ENCODE measurements at places on chromosomes 12 and 14.

GRCh38 chr14:61671082-61671481, 24.2 kb upstream of the HIF1A start:
- no peak for DNase-seq

- no peak for DNase-seq
Measured at GRCh38 chr12:13537623-13538022, 341.1 kb downstream of the EMP1 start.

DNA sequence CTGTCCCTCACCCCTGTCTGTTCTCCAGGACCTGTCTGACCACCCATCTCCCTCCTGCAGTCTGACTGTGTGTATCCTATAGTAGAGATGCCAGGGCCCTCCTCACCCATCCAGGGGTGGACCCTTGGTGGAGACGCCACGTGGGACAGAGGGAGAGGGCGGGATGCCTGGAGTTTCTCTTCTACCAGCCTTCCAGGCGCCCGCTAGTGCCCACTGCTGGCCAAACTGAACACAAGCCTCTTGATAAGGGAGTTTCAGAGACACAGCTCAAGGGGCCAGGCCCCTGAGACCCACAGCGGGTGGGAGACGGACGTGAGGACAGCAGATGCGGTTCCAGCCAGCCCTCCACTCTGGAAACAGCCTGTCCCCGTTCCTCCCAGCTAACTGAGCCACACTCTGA, 147.3 kb downstream of the RBM19 start:
- DNase-seq: peak; percentile 10

- DNase-seq: peak; percentile 65
Measured at GRCh38 chr14:94612580-94613554, 676 bp downstream of the SERPINA3 start.

DNA sequence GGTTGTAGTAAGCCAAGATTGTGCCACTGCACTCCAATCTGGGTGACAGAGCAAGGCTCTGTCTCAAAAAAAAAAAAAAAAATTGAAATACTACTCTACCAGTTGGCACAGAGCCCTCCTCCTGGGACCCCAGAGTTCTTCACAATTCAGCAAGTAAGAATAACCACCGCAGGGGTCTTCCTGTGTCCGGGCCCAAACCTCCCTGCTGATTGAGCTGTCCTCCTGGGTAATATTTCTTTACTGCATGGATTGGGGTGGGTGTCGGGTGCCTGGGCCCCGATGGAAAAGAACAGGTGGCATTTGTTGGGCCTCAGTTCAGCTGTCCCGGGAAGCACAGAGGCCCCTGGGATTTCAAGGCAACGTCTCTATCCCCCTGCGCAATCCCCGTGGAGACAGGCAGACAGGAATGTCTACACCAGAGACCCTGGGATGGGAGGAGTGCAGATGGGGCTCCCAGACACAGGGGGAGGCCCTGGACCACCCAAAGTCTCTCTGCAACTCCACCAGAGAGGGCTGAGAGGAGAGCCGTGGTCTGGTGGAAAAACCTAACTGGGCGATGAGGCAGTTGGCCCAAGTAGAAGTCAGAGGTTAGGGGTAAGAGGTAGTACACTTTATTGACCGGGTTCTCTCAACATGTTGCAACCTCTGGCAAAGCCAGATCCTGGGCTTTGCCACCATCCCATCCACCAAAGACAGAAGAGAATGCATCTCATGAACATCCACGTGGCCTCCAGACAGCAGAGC, 32.7 kb upstream of the VPS37B start:
- no peak for DNase-seq

- DNase-seq: no peak
Measured at GRCh38 chr12:124545508-124546418, 21.6 kb downstream of the NCOR2 start.

- DNase-seq: no peak
Measured at GRCh38 chr14:21924479-21924878, 250.9 kb upstream of the OR4E1 start.

GRCh38 chr12:39830171-39830570, 210.6 kb upstream of the ABCD2 start:
- DNase-seq: no peak

- DNase-seq: peak; percentile 95
Measured at GRCh38 chr12:9869307-9870161, at the start of gene CLEC2B. CLEC2B (minus strand) TSS chr12:9869354.

DNA sequence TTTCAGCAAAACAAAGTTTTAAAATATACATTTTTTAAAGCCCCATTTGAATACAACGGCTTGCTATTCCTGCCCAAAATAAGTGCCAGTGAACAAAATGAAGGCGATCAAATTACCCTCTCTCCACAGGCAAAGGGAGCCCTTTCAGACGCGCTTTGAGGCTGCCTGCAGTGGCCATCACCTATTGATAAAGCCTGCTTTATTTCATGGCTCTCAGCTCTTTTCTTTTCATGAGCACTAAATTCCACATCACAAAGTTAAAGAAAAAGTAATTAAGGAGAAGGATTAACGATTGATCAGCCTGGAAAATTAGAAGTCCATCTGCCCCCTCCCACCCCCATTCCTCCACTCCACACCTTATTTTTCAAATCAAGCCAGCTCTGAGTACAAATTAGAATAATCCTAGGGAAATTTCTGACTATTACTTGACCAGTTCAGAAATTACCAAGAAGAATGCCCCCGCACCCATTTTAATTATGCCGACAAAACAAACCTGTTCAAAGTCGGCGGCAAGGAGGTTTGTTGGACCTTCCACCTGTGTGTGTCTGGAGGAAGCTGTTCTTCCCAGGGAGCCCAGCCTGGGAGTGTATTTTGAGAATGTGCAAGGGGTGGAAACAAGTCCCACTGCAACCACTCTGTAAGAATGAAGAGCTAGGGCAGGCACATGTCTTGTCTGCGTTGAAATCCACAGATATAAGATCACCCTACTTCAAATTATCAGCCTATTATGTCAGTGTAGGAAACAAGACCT, 64.2 kb upstream of the RIC8B start:
- DNase-seq: no peak

- no peak for DNase-seq
Measured at GRCh38 chr12:55673638-55674037, 34.1 kb downstream of the ITGA7 start.

- DNase-seq: no peak
Measured at GRCh38 chr14:65330416-65330815, 82.1 kb upstream of the FUT8 start.

DNA sequence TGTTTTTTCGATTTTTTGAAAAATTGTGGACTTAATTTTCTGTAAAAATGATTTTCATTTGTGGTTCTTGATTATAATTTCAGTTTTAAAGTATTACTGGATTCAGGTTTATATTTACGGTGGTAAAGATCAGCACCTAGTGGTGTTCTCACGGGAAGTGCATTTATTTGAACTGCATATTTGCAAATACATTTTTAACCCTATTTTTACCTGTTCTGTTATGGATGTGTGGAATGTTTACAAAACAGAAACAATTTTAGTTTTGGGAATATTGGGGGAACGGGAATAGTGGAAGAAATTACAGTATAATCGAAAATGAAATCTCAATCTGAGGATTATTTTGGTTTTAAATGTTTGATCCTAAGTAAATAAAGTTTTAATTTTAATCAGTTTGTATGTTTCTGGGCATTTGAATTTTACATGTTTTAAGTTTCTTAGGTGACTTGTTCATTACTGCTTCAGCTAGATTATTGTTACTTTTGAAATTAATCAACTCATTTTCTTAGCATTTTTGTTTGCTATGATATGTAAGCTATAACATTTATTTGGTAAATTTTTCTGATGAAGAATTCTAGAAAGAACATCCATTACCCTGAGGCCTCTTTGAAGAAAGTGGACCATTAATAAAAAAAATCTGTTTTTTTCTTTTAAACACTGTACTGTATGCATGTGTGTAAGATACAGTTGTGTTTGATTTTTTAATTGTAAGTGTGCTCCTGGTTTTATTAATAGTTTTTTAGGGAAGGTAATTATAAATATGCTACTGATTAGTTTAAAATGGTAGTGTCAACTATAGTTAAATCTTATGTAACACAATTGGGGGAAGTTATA, 942 bp downstream of the ATF7IP start:
- DNase-seq: peak; percentile 58

GRCh38 chr14:98374136-98374535, 897.9 kb downstream of the BCL11B start:
- no peak for DNase-seq

GRCh38 chr14:96310906-96311305, 52.2 kb downstream of the ATG2B start:
- no peak for DNase-seq

DNA sequence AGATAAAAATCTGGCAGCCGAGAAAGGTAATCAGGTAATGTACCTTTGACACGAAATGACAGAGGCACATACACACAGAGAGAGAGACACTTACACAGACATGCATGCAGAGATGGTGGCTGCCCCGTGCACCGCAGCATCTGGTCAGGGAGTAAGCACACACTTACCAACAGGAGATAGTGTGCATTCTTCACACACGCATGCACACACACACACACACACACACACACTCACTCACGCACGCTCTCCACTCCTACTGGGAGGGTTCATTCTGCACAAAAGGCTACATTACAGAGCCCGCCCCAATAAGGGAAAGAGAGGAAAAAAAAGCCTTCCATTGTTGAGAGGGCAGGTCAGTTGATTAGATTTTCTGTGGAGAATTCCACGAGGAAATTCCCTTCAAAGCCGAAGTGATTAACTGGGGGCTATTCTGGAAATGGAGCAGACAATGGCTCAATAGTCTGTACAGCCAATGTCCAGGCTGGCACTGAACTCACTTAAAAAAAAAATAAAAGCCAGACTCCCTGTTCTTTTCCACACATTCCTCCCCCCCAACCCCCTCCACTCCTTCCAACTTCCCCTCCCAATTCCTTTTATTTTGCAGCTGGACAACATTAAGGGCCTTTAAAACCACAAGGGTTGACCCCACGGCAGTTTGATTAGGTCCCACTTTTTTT, 1.4 kb upstream of the SOX5 start:
- DNase-seq: peak; percentile 20

- DNase-seq: peak; percentile 83
Measured at GRCh38 chr12:67943141-67943892, 45.9 kb upstream of the IFNG-AS1 start.

DNA sequence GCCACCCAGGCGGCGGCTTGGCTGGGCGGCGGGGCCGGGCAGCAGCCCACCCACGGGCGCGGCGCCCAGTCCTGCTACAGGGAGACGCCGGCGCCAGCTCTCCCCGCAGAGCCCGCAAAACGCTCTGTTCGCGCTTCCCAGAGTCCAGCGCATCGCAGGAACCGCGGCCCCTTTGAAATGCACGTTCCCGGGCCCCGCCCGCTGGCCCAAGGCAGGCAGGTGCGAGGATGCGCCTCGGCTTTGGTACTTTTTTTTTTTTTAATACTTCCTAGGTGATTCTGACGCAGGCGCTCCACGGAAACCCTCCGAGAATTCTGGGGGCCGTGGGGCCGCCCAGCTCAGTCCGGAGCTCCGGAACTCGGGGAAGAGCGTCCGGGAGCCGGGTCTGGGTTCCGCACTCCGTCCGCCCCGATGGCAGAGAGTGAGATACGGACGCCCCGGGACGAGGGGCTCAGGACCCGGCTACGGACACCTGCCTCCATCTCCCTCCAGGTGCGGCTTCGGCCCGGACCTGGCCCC, 483 bp downstream of the POC1B start:
- no peak for DNase-seq

DNA sequence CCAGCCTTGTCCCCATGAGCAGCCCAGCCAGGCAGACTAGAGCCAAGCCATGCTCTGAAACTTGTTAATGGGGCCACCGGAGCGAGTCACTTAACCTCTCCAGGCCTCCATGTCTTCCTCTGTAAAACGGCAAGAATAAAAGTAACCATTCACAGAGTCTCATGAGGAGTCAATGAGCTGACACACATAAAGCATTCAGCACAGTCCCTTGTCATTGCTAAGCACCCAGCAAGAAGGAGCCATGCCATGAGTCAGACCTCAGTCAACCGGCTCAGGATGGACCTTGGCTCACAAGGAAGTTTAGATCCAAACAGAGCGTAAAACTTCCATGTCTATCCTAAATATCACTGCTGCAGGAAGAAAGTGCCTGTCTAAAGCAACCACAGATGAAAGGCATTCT, 10.6 kb downstream of the FICD start:
- DNase-seq: no peak

DNA sequence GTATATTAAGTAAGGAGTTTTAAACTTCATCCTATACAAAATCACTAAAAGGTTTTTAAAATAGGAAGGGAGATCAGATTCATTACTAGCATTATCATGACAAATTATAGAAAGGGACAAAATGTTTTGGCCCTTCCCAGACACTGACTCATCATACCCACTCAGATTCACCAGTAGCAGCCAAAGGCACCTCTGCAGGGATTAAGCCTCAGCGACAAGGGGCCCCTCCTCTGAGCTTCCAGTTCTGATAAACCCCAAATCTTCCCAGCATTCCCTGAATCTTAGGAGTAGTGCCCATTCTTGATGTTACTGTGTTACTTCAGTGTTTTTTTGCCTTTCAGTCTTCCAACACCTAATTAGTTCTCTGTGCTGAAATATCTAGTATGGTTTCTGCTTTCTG, 14.5 kb downstream of the KRAS start:
- peak; percentile 31 for DNase-seq

DNA sequence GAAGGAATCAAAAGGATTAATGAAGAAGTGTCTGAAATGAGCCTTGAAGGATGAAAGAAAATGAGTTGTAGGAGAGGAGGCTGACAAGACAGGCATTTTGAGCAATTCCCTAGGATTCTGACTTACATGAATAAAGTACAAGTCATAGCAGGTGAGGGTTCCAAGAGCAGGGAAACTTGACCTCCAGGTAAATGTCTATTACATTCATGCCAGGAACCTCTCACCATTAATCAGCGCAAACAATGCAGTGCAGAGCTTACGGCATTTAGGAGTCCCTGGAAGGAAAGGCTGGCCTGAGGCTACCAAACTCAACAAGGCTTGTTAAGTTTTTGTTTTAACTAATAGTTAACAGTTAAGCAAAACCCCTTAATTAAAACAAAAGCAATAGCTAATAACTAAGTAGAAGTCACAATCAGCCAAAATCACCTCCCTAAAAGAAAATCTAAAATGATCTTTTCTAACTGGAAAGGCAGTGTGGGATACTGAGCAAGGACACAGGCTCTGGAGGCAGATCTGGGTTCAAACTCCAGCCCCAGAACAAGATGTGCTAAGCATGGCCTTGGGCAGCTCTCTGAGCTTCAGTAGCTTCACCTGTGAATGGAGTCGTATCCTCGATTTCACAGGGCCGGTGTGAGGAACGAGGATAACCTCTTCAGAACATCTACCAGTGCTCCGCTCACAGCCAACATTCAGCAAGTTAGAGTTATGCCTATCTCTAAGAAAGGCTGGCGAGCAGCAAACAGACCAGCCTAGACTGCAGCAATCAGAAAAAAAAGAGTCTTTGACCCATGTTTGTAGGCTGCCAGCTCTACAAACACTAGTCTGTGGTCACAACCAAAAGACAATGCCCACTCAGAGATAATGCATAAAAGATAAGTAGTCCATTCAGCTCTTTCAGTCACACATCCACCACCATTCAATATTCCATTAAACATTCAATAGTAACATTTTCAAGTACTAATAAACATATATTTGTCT, 16.9 kb downstream of the PPTC7 start:
- no peak for DNase-seq

- DNase-seq: peak; percentile 65
Measured at GRCh38 chr12:9797722-9798619, 29.3 kb upstream of the KLRF1 start.

All from cardiac fibroblast (primary cell).